Activated naive CD4-positive, alpha-beta T cell treated with anti-CD3 and anti-CD28 coated beads, Interleukin-2, amount 50 U/mL, for 72 hours (primary cell): ENCODE measurements at places on chromosomes 5 and 9.

DNA sequence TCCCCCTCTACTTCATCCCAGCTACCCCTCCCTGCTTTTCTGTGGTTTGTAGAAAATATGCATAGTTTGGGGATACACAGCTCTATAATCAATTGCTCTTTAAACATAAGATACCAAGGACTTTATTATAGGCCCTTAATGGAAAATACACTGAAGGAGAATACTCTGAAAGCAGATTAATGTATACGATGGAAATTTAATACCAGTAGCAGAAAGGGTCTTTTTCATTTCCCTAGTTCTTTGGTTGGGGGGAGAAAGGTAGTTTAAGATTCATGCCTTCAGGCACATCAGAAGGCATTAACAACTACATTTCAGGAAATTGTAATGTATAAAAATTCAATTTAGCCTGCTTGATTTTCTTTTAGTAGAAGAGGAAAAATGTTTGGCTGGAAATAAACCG is 452.9 kb upstream of the ZNF608 start:
- DNase-seq: no peak

GRCh38 chr5:125112196-125112595 is 365.8 kb upstream of the ZNF608 start:
- DNase-seq: no peak

DNA sequence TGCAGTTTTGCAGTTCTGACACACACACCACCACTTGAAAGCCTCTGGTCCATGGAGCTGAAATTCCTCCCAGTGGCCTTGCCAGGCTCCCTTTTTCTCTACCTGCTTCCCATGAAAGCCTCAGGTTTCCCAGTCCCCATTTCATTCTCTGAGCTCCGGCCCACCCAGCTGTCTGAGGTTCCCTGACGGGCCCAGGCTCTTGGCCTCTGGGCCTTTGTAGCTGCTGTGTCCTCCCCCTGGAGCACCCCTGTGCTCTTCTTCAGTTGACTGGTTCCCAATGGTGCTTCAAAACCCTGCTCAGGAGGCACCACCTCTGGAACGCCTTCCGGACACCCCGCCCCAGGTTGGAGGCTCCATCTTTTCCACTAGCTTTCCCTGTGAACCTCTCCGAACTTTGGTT is 155.9 kb upstream of the SHB start:
- DNase-seq: no peak

DNA sequence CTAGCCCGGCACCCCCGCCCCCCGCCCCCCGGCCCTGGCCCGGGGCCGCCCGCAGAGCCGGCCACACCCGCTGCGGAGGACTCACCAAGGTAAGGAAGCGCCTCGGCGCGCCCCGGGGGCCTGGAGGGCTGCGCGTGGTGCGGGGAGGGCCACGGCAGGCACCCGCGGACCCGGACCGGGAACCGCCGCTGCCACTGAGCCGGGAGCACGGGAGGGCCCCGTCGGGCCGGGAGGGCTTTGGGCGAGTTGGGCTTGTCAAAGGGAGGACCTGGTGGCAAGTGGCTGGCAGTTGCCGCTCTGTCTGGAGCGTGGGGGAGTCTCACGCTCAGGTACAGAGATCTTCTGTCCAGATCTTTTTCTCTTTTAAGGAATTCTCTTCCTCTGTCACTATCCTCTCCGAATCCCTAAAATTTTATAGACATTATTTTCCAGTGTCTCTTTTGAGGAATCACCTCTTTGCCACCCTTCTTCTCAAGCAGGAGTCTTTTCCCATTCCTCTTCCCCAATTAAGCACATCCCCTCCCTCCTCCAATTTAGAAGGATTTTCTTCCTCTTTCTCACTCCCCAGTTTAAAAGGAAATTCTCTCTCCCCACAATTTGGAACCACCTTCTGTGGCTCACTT is 11.3 kb upstream of the LHX2 start:
- DNase-seq: no peak

DNA sequence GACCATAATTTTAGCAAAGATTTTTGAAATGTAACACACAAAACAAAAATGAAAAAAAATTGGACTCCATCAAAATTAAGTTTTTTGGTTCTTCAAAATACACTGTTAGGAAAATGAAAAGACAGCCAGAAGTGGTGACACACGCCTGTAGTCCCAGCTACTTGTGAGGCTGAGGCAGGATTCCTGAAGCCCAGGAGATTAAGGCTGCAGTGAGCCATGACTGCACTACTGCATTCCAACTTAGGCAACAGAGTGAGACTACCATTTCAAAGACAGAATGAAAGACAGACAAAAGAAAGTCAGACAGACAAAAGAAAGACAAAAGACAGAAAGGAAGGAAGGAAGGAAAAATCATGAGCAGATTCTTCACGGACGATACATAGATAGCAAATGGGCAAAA is 7.5 kb downstream of the DIAPH1 start:
- no peak for DNase-seq

GRCh38 chr9:84481231-84481630 is 140.7 kb upstream of the SLC28A3 start:
- DNase-seq: no peak

GRCh38 chr9:123645762-123646161 is 284.2 kb downstream of the DENND1A start:
- DNase-seq: no peak

DNA sequence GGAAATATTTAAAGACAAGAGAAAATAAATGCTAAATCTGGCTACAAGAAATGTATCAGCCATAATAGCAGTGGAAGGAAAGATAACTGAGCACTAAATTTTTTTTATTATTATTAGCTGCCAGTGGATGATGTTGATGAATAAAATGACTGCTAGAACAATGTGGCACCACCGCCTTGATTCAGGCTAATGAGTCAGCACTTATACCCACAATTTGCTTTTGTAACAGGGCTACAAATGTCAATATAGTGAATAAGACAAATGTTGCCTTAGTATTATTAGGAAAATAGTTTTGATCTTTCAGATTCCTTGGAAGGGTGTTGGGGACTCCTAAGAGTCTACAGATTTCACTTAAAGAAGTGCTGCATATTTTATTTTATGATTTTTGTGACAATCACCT is 555.2 kb upstream of the GRAMD2B start:
- no peak for DNase-seq

- DNase-seq: no peak
Observed at GRCh38 chr5:41790038-41790776, 80.0 kb downstream of the OXCT1 start.

DNA sequence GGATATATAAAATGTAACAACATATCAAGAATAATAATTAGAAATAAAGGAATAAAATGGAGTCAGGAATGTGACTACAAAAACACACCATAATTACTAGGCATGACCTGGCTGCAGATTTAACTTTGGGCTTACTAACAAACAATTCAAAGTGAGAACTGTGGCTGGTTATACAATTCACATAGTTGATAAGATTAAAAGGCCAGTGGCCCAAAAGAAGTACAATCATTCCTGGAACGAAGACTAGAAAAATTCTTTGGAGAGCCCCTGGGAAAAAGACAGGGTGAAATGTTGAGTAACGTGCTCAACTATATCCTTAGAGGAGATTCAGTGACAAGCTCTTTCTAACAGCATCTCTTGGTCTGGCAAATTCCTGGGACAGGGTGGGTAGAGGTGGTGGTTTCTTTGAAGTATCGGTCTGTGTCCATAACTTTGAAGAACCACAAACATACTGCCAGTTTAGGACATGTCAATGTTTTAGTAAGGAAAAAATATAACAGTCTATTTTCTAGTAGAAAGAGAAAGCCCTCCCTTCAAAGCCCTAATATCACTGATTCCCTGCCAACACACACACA is 75.0 kb upstream of the IL6ST start:
- no peak for DNase-seq

GRCh38 chr5:29263915-29264351 is 1929.6 kb upstream of the CDH6 start:
- DNase-seq: no peak

- DNase-seq: no peak
Observed at GRCh38 chr9:93577078-93577974, 942 bp downstream of the PHF2 start.

- no peak for DNase-seq
Observed at GRCh38 chr5:96434201-96434645, 1.2 kb upstream of the PCSK1 start.

GRCh38 chr9:126859111-126859510 is 1.3 kb upstream of the ZBTB34 start:
- no peak for DNase-seq

- peak; percentile 61 for DNase-seq
Observed at GRCh38 chr5:111530298-111530740, 18.0 kb upstream of the STARD4 start.

GRCh38 chr5:116970318-116970717 is 395.7 kb upstream of the SEMA6A start:
- DNase-seq: no peak

DNA sequence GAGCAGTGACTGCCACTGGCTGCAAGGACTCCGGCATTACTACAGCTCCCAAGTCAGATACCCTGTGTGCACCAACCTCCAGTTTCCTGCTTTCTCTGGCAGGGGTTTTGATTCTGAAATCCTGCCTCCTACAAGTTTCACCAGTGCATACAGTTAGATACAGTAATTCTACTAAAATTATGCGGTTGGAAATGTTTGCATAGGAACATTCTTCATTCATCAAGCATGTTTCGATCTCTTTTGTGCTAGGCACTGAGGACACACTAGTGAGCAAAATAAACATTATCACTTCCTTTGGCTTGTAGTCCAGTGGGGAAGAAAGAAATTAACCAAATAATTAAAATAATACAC is 152.2 kb downstream of the TMEM167A start:
- no peak for DNase-seq

- DNase-seq: no peak
Observed at GRCh38 chr5:119362714-119363113, 6.9 kb downstream of the TNFAIP8 start.

DNA sequence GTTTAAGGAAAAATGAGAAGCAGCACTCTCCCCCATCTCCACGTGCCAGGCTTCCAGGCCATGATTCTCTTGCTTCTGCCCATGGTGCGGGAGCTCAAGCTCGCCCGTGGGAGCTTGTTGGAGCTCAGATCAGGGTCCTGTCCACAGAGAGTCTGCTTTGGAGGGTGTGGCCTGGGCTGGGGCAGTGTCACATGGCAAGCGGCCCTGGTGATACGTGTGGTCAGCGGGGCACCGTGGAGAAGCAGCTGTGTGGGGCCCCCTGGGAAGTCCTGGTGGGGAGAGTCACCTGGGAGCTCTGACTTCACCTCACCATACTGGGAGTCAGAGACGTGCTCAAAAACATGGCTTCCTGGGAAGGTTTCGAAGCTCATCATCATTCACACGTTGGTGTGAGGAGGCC is 275.3 kb downstream of the GADD45G start:
- no peak for DNase-seq
